ENCODE measurements at places on chromosomes 3 and 15. TPM values are rescaled to one million over a fixed set of nuclear protein-coding genes. Genes with fewer than 3 reads are reported as not detected.

Gene NAALADL2
- 1.6 TPM for total RNA-seq

Gene ZKSCAN7
- total RNA-seq, result 20.6 TPM

Gene CCR8
- not detected for total RNA-seq

Gene FSIP1
- total RNA-seq, result 1.5 TPM

Data from glutamatergic neuron (in vitro differentiated cells).